ENCODE measurements at places on chromosomes 16 and 17.

DNA sequence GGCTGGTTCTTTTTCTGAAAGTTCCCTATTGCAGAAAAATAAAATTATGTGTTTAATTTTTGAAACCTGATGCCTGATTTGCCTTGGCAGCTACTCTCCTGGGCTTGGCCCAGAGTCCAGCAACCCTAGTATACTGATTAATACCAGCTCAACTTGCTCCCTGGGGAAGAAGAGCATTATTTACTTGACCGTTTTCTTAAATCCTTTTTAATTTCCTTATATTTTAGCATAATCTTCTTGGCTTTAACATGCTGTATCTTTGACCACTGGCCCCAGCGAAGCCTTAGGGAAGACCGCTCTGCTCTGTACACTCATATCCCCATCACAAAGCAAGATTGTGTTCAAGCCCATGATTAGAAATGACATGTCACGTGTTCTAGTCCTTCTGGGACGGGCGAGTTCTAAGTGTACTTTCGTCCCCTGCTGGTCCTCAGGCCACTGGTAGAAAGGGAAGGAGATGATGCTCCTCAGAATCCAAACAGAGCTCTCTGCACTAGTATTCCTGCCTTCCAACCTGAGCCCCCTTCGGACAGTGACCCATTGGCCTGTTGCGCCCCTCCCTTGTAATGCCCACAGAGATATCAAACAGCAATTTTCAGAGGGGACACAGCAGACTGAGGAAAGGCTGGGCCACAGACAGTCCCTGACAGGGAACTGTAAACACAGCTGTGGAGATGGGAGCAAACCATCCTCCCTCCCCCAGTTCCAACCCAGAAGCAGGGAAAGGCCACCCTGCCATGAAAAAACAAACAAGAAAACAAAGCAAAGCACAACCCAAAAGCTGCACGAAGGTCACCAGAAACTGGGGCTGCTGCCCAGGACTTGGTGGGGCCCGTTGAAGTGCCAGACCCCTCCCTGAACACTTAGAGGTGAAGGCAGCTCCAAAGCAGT is 4.3 kb upstream of the EZH1 start:
- DNase-seq, result no peak

- DNase-seq, result no peak
Measured at GRCh38 chr16:31009120-31009519, 1.3 kb downstream of the STX1B start.

GRCh38 chr16:55330781-55331647 is 7.0 kb downstream of the IRX6 start:
- DNase-seq, result peak; percentile 32

- no peak for DNase-seq
Measured at GRCh38 chr16:67922740-67923139, 8.9 kb downstream of the CTRL start.

GRCh38 chr16:17375461-17376304 is 95.1 kb downstream of the XYLT1 start:
- peak; percentile 33 for DNase-seq

GRCh38 chr16:89442588-89442987 is 47.8 kb downstream of the ANKRD11 start:
- peak; percentile 37 for DNase-seq

- DNase-seq, result peak; percentile 66
Measured at GRCh38 chr17:45221081-45222013, at the start of gene FMNL1. Gene FMNL1, plus strand, starts transcription at chr17:45221885. Its CDS starts 240 bp downstream, at chr17:45222125.

DNA sequence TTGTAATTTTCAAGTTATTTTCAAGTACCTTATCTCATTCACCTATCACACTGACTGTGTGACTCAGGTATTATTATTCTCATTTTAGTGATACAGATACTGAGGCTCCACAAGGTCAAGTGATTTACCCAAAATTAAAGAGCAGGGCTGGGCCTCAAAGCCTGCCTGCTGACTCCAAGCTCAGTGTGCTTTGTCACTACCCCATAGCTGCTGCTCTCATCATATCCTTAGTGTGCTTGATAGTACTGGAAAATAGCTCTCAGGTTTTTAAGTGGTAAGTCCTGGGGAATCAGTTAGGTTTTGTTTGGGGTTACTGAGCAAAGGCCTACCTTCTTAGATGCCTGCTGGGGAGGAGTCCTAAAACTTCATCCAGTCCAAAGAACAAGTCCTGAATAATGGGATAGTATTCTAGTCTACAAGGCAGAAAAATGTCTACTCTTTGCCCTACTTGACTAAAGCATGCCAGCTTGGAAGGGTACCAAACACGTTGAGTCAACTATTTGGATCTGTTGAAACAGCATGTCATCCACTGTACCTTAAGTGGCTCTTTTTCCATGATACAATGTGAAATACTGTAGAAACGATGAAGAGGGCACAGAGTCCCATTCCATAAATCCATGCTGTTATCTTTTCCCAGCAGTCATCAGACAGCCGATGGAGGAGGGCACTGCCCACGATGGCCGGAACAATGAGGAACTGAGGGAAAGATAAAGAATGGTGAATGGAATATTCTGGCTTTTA is 10.7 kb downstream of the MMD start:
- DNase-seq, result no peak

DNA sequence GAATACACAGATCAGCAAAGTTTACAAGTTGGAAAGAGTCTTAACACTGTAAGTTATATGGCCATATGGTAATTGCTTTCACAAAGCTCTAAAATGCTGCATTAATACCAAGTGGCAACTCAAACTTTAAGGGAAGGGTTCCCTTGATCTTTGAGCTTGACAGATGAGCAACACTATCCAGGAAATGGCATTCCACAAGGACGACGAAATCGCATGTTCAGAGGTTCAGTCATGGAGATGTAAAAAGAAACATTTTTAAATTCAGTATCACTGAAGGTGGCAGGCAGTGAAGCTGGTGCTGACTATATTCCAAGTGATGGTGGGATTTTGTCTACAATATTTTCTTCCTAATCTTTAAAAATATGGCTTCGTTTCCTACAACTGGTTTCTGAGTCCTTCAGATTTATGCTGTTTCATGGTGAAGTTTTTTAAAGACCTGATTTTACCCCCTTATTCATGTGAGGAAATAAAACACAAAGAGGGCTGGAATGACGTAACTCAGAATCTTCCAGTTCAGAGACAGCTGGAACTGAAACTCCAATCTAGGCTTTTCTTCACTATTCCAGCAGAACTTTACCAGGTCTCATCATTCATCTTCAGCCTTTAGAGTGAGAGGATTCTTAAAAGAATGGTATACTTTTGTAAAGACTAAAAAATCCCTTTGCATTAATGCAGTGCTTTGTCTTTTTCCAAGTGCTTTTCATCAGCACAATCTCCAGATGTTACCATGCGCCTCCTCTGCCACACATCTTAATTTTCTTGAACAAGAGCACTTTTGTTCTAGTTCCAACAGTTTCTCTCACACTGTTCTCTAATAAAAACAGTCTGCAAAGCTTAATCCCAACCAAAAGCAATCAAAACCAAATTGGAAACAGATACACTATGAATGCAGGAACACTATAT is 20.2 kb downstream of the CHCT1 start:
- DNase-seq, result no peak

- no peak for DNase-seq
Measured at GRCh38 chr17:16906680-16907079, 65.2 kb downstream of the TNFRSF13B start.
